ENCODE measurements at places on chromosomes 4 and X.

- DNase-seq, result no peak
Measured at GRCh38 chr4:100694467-100694866, 176.6 kb upstream of the EMCN start.

DNA sequence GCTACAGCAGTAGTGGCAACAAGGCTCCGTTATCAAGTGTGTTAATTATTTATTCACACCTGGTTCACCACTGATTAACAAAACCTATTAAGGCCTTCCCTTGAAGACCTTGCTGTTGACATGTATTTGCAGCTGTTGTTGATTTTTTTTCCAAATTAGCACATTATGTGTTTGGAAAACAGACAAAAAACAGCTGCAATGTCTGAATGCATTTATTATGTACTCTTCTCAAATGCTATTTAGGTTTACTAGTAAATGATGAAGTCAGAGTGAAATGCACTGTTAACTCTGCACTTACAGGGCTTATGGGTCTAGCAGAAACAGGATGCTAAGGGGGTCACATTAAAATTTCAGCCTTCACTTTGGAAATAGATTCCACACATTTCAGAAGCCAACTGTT lies 99.5 kb upstream of the PCDH7 start:
- no peak for DNase-seq

GRCh38 chr4:70992391-70992881 lies 1.0 kb upstream of the DCK start:
- DNase-seq, result peak; percentile 69

DNA sequence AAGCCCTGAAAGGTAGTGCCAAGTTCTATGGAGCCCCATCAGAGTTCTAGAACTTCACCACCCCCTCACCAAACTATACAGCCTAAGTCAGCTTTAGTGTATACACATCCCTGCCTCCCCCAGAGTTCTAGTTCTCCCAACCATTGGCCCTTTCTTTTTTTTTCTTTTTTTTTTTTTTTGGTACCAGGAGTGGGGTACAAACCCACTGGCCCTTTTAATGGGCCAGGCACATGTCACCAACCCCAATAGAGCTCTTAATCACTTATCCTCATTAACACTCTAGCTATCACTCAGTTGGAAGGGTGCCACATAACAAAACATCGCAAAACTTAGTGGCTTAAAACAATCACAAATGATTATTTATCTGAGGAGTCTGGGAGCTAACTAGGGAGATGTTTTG lies 588.6 kb downstream of the BCOR start:
- DNase-seq, result no peak

DNA sequence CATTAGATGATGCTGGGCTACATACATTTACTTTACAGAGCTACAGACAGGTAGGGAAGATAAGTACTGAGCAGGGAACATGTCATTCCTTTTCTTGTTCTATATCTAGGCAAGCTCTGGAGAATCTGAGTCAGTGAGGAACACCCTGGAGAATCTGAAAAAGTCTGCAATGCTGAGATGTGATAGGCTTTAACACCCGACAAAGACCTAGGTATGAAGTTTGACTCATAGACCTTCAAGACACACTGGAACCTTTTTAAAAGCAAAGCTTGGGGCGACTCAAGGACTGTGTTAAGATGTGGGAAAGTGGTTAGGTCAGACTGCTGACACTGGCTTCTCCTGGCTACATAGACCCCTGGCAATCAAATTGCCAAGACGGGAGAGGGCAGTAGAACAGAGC lies 42.8 kb downstream of the OSTC start:
- no peak for DNase-seq

- DNase-seq, result no peak
Measured at GRCh38 chr4:94253036-94253435, 45.4 kb downstream of the SMARCAD1 start.

- no peak for DNase-seq
Measured at GRCh38 chr4:147735413-147736301, 3.8 kb downstream of the ARHGAP10 start.

- no peak for DNase-seq
Measured at GRCh38 chr4:177057186-177057585, 252.5 kb upstream of the NEIL3 start.

DNA sequence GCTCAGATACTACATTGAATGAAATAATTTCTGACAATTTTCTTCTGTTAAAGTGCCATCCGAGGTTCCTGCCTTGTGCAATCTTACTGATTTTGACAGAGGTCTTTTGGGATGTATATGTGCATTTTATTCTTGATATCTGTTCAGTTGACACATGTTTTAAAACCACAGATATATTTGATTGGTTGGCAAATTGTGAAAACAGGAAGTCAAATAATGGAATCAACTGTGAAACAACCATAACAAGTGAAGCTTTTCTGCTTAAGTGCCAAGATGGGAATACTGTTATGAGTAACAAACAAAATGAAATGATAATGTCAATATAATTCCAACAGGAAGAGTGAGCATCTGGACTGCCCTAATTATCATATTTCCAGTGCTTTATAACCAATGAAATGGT lies 84.9 kb upstream of the TET2 start:
- DNase-seq, result no peak

GRCh38 chr4:153502584-153502983 lies 36.4 kb downstream of the TMEM131L start:
- no peak for DNase-seq

- no peak for DNase-seq
Measured at GRCh38 chr4:35365186-35365585, 879.1 kb downstream of the ARAP2 start.

- DNase-seq, result no peak
Measured at GRCh38 chr4:157722146-157722545, 450.7 kb downstream of the GASK1B start.

GRCh38 chr4:128711361-128711760 lies 98.1 kb upstream of the JADE1 start:
- no peak for DNase-seq

All from large intestine (tissue), 12 donors.